ENCODE measurements at places on chromosomes 2 and 18.

DNA sequence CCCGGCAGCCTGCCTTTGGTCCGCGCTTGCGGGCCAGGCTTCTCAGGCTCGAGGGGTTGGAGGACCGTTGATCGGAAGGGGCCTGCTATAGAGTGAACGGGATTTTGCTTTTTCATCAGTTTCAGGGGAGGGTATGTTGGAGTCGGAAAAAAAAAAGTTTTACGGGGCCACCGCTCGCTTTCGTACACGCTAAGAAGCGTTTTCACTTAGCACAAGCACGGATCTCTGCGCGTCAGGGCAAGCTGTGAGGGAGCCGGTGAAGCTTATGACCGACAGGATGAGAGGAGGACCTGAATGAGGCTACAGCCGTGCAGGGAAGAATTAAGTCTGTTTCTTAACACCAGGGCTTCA, 443 bp downstream of the CPSF3 start:
- peak; percentile 29 for DNase-seq

DNA sequence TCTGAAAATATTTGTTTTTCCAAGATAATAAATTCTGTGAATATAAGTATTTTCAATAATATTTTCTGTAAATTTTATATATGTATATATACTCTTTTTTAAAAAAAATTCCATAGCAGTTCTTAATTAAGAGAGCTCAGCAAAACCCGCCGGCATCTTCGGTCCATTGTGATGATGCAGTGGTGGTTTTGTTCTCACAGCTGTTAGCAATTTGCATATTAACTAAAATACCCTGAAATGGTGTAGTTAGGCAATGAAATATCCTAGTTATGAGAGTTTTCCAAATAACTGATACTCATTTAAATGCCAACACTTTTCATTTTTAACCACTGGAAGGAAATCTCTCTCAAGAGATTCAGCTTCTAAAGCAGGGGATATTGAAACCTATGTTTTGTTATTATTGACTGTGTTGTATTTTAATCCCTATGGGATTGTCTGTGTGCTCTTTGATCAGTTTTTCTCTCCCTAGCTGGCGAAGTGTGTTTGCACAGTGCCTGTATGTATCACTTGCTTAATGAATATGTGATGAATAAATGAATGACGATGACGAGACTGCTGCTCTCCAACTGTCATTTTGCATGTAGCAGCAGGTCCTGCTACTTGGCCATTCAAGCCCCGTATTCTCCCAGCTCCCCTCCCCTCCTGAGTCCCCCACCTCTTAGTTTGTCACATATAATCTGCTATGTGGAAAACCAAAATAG, 42.4 kb downstream of the PSMG2 start:
- DNase-seq = no peak

- no peak for DNase-seq
Observed at GRCh38 chr2:32874931-32875330, 71.8 kb upstream of the LTBP1 start.

- no peak for DNase-seq
Observed at GRCh38 chr2:11408959-11409571, 56.9 kb downstream of the E2F6 start.

- no peak for DNase-seq
Observed at GRCh38 chr2:53964987-53965687, 5.7 kb downstream of the PSME4 start.

GRCh38 chr2:121287146-121287798, 2.3 kb upstream of the TFCP2L1 start:
- no peak for DNase-seq
